ENCODE measurements at places on chromosomes 16 and 17.
A peak's percentile ranks its signal among the peaks of the same experiment; 100 is the strongest.

- DNase-seq, result no peak
Measured at GRCh38 chr17:48024149-48025039, 13.2 kb downstream of the COPZ2 start.

- DNase-seq, result no peak
Measured at GRCh38 chr17:73350864-73351263, 39.1 kb upstream of the CDC42EP4 start.

- DNase-seq, result no peak
Measured at GRCh38 chr17:64277831-64278562, 14.9 kb upstream of the TEX2 start.

GRCh38 chr16:67068212-67068753, 39.3 kb downstream of the CBFB start:
- DNase-seq, result no peak

DNA sequence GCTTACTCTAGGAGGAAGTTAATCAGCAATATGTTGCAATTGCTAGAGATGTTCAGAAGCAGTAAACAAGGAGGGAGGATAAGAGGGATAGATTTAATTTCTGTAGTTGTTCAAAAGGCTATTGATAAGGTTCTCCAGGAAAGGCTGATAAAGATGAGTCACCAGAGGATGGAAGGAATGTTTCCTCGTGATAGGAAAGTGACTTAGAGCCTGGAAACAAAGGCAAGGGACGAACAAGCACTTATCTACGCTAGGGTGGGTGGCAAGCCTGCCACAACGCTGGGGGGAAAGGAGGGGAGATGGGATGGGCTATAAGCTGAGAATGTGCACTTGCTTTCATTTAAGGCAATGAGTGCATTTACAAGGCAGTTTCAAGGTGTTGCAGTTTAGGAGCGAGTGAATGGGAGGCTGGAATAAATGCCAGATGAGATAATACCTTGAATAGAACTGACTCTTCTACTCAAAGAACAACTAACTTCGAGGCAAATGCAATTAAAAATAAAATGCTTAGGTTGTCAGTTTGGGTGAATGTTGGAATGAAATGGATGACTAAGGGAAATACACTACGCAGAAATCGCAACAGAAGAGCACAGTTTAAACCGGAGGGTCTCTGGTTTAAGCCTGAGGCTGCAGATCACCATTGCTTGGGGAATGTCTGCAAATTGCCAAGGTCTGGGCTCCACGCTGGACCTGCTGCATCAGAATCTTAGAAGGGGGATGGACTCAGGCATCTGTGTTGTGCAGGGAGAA, 76.0 kb upstream of the RBBP6 start:
- DNase-seq, result no peak

DNA sequence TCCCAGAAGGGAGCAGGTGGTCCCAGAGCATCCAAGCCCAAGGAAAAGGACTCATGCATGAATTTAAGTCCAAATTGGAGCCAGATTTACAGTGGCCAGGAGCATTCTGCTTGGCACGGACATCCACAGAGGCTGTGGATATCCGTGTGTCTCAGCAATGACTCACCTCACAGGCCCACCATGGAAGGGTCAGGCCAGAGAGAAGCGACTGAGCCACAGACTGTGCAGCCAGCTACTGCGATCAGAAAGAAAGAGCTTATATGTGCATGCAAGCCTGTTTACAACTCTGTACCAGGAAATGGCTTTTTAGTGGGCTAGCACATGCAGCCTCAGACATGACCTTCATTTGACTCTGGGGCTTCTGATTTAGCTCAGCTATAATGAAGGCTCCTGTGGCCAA, 231.0 kb downstream of the C16orf95 start:
- DNase-seq, result no peak

GRCh38 chr17:32486111-32486700, 587 bp upstream of the CDK5R1 start:
- DNase-seq, result peak; percentile 56

- no peak for DNase-seq
Measured at GRCh38 chr17:61495161-61495857, 43.1 kb downstream of the TBX4 start.

GRCh38 chr17:80397034-80397387, 18.0 kb upstream of the ENDOV start:
- DNase-seq, result no peak

- DNase-seq, result no peak
Measured at GRCh38 chr17:41824086-41824485, 11.3 kb downstream of the FKBP10 start.

GRCh38 chr17:29929006-29929532, 959 bp downstream of the SSH2 start:
- DNase-seq, result no peak

DNA sequence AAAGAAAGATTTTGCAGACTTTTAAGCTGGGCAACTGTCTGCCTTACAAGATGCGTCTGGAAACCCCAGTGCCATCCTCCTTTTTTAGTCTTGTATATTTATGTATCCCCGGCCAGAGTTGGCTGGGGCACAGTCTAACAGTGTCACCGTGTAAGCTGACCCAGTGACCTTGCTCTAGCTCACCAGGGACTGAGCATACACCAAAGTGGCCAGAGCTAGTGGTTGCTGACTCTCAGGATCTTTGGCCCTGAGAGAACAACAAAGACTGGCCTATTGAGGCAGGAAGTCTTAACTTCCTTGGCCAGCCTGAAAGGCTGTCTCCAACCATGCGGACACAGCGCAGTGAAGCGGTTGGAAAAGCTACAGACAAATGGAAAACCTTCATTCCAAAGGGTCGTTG, 745.2 kb downstream of the WWOX start:
- no peak for DNase-seq

GRCh38 chr16:69741519-69741918, 13.2 kb downstream of the NOB1 start:
- no peak for DNase-seq

DNA sequence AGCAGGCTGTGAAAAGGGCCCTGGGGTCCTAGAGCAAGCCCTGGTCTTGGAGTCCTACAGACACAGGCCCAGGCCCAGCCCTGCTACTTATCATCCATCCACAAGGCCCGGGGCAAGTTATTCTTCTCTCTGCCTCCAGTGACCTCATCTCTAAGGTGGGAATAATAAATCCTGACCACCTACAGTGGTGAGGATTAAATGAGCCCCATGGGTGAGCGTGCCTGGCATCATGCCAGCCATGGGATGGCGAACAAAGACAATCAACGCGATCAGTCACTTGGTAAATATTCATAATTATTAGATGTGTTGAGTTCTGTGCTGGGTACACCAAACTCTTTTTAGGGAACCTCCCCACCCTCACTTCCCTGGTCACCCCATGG, 5.5 kb downstream of the KRT15 start:
- no peak for DNase-seq

GRCh38 chr16:3075523-3075915, 10.1 kb downstream of the IL32 start:
- DNase-seq, result no peak

- DNase-seq, result no peak
Measured at GRCh38 chr17:36063786-36064541, at the start of gene CCL18. TSS of gene CCL18 (plus strand) at chr17:36064272. CDS start at chr17:36064343, 71 bp downstream.

- DNase-seq, result no peak
Measured at GRCh38 chr17:28039251-28039650, 3.2 kb upstream of the NLK start.

GRCh38 chr17:34464812-34465211, 101.8 kb upstream of the CCL1 start:
- no peak for DNase-seq

GRCh38 chr17:68298601-68299000, 7.3 kb downstream of the ARSG start:
- no peak for DNase-seq

- DNase-seq, result no peak
Measured at GRCh38 chr17:60269417-60269816, 119.6 kb downstream of the CA4 start.

- DNase-seq, result no peak
Measured at GRCh38 chr17:19720210-19720475, 3.8 kb upstream of the SLC47A2 start.

- no peak for DNase-seq
Measured at GRCh38 chr17:12591021-12591735, 74.5 kb upstream of the MYOCD start.

DNA sequence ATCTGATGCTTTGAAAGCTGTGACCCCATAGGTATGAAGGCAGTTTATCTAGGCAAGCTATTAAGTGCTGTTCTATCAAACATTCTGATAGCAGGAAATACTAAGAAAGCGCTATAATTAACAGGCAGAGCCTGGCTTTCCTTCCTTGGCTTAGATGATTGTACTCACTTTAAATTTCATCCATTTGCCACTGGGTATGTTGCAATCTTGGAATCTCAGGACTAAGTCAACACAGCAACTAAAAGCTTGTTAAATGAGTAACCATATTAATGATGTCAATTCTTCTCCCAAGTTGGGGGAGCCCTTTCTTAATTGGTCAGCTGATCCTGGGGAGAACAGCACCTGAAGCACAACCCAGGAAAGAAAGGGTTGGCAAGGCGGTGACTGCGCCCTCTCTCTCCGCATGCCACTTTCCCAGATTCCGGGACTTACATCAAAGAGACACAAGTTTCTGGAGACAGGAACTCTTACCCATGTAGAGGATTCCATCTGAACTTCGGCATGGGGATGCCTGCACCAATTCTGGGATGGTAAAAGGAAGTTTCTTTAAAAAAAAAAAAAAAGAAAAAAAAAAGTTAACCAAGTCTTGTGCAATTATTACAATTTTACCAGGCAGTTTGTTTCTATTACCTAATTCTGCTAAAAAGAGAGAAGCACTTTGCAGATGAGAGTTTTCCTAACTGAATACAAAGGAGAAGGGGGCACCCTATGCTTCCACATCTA, 54.4 kb upstream of the ICAM2 start:
- DNase-seq, result no peak

DNA sequence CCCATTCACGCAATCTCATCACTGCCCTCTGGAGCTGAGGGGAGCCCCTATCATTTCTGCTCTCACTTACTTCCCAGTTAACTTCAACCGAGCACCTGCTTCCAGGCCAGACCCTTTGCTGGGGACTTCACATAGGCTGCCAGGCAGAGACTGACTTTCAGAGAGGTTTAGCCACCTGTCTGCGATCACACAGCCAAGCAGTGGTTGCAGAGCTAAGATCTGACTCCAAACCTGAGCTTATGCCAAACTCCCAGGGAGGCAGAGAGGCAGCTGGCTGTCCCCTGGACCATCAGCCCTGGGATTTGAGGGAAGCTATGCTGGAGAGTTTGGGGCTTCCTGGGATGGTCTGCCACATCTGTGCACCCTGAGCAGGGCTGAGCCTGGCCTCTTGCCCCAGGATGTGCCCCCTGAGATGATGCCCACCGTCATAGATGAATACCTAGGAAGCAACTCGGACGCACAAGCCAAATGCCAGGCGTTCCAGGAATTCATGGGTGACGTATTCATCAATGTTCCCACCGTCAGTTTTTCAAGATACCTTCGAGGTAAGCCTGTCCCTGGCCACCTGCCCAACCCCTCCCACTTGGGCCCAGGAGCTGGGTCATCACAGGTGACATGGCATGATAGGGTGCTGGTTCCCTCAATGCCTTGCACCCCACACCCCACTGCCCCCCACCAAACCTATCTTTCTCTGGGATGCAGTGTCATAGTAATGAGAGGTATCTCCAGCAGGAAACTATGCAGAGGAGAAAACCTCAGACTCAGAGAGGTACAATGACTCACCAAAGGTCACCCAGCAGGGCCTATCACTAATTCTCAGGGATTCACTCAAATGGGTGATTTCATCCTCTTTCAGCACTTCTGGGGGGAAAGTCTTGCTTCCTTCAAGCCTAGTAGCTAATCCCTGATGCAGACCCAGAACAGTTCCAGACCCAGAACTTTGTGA, 10.0 kb downstream of the CES3 start:
- DNase-seq, result no peak

DNA sequence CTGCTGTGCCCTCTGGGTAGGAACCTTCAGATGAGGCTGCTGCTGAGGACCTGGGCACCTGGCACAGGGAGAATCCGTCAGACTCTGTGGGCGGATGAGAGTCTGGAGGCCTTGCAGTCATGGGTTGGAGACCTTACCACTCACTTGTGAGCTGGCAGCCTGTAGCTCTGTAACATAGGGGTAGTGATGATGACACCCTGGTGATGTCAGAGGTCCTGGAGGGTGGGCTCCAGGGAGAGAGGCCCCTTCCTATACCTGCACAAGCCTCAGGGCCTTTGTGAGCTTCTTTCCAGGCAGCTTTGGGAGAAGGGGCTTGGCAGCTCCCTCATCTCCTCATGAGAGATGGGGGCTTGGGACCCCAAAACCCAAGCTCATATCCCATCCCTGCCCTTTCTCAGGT, 1.6 kb downstream of the MIEF2 start:
- DNase-seq, result no peak

DNA sequence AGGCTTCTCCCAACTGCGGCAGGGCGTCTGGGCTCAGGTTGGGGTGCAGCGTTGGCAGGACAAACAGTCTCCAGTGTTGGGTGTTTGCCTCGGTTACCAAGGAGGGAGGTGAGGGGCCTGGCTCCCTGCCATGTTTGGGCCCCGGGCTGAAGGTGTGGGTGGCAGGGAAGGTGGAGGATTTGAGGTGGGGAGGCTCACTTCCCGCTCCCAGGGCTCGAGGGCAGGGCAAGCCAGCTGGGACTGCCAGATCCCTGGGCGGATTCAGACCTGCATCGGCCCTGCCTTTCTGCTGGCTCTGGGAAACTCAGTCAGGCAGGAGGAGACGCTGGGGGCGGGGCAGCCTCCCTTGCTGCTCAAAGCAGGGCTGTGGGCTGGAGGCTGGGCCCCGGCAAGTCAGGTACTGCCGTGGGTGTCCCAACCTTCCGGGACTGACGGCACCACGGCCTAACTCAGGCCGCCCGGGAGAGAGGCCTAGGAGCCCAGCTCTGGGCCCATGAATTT, 31.3 kb upstream of the KRT17 start:
- DNase-seq, result no peak

DNA sequence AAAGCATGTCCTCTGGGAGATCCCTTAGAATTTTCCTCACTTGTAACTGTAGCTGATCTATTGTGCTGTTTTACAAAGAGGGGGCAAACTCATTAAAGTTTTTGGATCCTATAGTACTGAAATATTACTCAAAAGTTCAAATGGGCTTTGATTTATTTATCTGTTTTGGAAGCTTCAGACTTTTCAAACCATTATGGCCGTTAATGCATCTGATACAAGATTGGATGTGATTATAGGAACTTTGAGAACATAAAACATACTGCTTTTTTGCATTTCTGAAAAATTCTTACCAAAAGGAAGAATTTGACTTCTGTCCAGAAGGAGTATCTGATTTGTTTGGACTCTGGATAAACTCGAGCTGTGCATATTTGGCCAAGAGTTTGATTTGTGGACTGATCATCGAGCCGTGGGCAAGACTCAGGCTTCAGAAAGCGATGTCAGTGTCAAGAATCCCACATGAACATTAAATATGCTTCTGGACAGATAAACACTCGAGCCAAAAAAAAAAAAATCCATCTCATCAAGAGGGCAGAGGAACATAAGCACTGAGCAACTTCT, 8.2 kb upstream of the MARCHF10 start:
- DNase-seq, result no peak

GRCh38 chr17:50715471-50715870, 3.9 kb upstream of the LUC7L3 start:
- no peak for DNase-seq

- no peak for DNase-seq
Measured at GRCh38 chr17:10803830-10804475, at the start of gene TMEM238L. TSS of gene TMEM238L (minus strand) at chr17:10804099. CDS start at chr17:10803963, 136 bp downstream.

GRCh38 chr17:752620-753219, 656 bp upstream of the GEMIN4 start:
- DNase-seq, result peak; percentile 13

- DNase-seq, result no peak
Measured at GRCh38 chr16:54930869-54931119, 129 bp downstream of the IRX5 start.
